Activated naive CD8-positive, alpha-beta T cell treated with anti-CD3 and anti-CD28 coated beads, Interleukin-2, amount 50 U/mL, for 16 hours (primary cell): ENCODE measurements at places on chromosomes 11 and 22.

- no peak for DNase-seq
Measured at GRCh38 chr11:122922893-122923292, 40.3 kb downstream of the JHY start.

GRCh38 chr22:22164541-22165272 is 79.9 kb upstream of the VPREB1 start:
- DNase-seq: no peak

GRCh38 chr11:19244084-19244483 is 3.3 kb upstream of the E2F8 start:
- no peak for DNase-seq

GRCh38 chr11:56967726-56968125 is 21.0 kb upstream of the OR5AK2 start:
- no peak for DNase-seq

DNA sequence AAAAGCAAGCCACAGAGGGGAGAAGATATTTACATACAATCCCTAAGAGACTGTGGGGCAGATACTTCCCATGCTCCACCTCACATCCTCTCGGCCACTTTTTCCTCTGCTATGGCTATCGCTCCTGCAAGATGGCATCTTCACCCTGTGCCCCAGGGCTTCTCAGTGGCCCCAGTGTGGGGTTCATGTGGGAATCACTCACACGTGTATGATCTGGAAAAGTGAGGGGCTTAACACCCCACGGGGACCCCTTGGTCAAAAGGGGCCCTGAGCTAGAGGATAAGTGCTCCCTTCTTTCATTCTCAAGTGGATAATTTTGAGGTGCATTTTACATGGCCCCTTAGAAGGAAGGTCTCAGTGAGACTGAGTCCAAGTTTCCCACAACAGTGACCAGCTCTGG is 28.7 kb downstream of the C11orf58 start:
- no peak for DNase-seq

GRCh38 chr22:23690713-23691112 is at the start of gene RGL4:
TSS of gene RGL4 (plus strand) at chr22:23691013. CDS start at chr22:23692031, 1,018 bp downstream.
- no peak for DNase-seq

DNA sequence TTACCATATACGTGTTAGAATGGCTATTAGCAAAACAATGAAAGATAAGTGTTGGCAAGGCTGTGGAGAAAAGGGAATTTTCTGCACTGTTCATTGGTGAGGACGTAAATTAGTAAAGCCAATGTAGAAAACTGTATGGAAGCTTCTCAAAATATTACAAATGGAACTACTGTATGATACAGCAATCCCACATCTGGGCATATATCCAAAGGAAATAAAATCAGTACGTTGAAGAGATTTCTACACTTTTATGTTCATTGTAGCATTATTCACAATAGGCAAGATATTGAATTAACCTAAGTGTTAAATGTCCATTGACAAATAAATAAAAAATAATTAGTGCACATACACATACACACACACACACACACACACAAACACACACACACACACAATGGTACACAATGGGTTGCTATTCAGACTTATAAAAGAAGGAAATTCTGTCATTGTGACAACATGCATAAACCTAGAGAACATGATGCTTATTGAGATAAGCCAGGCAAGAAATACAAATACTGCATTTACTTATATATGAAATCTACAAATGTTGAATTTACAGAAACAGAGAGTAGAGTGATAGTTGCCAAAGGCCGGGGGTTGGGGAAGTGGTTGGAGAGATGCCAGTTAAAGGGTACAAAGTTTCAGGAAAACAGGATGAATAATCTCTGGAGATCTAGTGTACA is 565.8 kb upstream of the LRRC4C start:
- no peak for DNase-seq

DNA sequence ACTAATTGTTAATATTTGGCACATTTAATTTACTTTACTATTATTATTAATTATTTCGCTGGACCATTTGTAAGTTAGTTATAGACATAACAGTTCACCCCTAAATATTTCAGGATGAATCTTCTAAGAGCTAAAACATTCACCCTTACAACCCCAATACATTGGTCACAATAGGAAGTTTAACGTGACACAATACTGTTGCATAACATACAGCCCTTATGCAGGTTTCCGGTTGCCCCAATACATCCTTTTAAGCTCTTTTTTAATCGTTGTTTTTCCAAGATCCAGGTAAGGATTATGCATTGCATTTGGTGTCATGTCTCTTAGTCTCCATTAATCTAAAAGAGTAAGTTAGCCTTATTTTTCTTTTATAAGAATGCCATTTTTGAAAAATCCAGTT is 71.2 kb downstream of the HSD17B12 start:
- DNase-seq: no peak

GRCh38 chr22:23691748-23692423 is 1.1 kb downstream of the RGL4 start:
- no peak for DNase-seq

- DNase-seq: no peak
Measured at GRCh38 chr22:48500471-48501230, 1327.0 kb downstream of the BRD1 start.

DNA sequence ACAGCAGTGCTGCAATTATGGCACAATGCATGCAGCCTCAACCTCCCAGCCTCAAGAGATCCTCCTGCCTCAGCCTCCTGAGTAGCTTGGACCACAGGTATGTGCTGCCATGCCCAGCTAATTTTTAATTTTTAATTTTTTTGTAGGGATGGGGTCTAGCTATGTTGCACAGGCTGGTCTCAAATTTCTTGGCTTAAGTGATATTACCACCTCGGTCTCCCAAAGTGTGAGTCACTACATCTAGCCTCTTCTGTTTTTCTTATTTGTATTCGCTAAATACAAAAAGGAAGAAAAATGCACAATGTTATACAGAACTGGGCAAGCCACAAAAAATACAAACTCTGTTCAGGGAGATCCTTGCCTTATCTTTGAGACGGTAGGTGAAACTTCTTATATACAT is 62.1 kb downstream of the DDI1 start:
- DNase-seq: no peak

DNA sequence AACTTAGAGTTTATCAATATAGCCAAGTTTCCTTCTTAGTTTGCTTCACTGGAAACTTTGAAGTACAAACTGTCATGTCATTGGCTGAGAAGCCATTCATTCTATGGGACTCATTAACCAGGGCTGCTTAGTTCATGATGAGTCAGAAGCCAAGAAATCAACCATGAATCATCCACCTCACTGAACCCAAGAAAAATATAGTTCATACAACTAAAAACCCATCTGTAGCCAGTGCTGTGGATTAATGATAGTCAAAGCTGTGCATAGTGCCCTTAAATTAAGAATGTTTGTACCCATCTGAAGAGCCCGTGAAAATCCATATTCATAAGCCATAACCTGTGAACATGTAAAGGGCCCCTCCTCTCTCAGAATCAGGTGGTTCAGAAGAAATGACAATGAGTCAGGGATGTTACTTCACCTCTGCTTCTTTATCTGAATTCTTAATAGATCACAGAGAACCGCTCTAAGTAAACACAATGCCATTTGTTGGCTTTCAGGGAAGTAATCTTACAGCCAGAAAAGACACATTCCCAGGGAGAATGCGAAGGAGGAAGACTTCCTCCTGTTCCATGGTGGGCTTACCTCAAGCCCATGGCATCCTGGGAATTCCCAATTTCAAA is 25.4 kb downstream of the MMP20 start:
- no peak for DNase-seq

DNA sequence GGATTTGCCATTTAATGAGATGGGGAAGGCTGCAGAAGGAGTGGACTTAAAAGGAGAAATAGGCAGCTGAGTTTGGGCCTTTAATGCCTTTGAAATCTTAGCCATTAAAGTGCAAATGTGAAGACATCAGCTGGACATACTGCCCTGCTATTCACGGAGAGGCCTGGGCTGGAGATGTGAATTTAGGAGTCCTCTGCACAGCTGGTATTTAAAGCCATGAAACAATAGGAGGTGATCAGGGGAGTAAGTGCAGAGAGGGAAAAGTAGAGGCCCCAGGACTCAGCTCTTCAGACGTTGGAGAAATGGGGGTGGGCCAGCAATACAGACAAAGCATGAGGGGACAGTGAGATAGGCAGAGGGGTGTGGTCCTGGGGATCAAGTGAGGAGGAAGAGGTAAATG is 16.6 kb downstream of the SLC3A2 start:
- no peak for DNase-seq

DNA sequence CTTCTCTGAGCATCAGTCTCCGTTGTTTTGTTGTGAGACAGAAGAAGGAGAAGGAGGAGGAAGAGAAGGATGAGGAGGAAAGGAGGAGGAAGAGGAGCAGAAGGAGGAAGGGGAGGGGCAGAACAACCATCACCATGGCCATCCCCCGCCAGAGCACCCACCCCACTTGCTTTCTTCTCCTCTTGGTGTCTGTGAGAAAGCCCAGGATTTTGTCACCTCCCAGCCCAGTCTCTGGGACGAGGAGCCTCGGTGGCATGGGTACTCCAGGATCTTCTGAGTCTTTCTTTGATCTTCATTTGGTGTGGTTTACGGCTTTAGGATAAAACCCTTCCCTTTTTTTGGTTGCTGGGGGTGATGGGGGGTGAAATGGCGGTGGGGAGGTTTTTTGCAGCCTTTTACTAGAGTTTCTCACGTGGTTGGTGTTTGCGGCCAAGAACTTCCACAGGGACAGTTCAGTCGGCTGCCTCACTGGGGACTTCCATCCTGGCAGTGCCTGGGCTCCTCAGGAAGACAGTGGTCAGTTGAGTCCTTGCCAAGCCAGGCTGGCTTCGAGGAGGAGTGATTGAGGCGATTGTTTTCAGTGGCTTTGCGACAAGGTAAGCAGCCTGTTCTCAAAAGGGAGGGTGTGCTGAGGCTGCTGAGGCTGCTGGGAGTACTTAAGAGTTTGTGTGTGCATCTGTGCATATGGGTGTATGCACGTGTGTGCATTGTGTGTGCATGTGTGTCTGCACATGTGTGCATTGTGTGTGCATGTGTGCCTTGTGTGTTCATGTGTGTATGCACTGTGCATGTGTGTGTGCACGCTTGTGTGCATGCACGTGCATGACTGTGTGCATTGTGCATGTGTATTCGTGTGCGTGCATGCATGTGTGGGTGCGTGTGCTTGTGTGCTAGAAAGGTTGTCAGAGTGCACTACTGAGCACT is 567.5 kb downstream of the TBC1D22A start:
- DNase-seq: no peak

DNA sequence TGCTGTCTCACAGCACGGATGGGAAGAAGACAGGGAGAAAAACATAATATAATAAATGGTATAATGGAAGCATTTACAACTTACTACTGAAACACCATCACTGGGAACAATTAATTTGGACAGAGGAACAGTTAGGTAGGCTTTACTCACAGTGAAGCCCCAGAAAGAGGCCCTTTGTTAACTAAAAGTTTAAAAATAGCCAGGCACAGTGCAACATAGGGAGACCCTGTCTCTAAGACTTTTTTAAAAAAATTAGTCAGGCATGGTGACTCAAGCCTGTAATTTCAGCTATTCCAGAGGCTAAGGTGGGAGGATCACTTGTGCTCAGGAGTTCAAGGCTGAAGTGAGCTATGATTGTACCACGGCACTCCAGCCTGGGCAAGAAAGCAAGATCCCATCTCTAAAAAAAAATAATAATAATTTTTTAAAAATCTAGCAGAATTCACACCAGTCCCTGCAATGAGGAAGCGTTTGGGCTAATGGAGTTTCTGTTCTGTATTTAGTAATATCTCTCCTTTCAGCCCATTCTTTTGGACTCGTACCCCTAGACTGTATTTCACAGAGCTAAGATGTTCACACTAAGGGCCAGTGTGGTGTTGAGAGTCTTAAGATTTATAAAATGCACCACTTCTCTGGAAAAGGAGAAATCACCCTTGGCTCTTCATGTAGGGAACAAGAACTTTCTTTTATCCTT is 275.5 kb downstream of the SOX6 start:
- DNase-seq: no peak

GRCh38 chr22:17009640-17010291 is 1.7 kb upstream of the GAB4 start:
- no peak for DNase-seq

DNA sequence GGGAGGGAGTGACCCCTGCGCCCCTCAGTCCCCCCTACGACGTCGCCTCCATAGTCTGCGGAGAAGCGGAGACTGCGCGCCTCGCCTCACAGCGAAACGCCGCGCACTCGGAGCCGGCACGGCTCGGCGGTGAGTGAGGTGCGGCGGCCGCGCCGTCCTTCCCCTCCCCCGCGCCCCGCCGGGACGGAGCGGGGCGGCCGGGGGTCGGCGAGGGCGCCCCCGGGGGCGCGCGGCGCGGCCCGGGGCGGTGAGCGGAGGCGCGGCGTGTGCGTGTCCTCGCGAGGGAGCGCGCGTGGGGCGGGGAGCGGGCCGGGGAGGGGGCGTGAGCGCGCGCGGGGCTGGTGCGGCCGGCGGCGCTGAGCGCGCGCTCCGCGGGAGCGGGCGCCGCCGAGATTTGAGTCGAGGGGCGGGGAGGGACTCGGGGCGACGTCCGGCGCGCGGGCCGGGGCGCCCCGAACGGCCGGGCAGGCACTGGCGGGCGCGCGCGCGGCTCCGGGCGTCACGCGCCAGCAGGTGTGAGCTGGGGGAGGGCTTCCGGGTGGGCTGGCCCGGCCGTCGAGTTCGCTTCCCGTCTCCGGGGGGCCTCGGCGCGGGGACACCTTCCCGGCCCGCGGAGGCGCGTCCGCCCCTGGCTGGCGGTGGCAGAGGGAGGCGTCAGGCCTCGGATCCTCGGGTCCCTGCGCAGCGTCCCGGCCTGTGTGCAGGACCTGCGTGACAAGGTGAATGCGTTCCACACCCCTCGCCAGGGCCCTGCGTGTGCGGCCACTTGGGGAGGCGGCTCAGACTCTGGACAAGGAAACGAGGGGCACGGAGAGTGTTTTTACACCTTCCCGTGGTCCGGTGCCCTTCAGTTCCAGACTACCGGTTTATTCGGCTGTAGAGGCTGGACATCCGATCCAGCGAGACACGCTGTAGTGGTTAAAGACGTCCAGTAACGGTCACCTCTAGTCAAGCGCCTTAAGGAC is 50.4 kb downstream of the FAM83F start:
- DNase-seq: peak; percentile 58

DNA sequence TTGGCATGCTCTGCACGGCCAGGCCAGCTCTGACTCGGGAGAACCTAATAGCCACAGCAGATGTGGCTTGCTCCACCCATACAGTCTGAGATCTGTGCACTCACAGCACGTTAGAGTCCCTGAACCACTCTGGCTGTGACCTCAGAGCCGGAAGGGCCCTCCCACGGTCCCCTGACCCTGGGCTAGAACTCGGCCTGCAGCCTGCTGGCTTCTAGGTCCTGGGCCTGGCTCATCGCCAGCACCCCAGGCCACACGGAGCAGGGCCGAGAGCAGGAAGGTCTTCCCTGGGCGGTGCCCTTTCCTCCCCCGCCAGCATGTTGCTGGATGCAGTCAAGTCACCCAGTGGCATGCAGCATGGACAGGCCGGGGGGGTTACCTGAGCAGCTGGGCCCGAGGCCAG is 35.3 kb upstream of the TTLL12 start:
- DNase-seq: no peak

DNA sequence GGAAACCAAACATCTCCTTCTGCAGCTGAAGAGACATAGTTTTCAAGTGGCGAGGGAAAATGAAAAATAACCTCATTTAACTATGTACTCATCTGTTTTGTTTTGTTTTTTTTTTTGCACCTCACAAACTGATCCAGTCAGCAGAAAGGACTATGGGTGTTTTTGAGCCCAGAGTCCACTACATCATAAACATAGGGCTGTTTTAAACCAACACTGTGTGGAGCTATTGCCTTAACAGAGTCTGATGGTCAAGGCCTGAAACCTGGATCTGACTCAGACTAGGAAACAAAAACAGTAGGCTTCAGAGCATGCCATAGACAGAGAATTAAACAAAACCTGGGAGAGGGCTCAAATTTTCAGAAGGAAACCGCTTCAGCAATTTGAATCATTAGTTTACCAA is 99.3 kb upstream of the FSHB start:
- DNase-seq: no peak
